Activated CD4-positive, alpha-beta T cell treated with anti-CD3 and anti-CD28 coated beads for 1 hour (primary cell): ENCODE measurements at places on chromosomes 2 and 18.

DNA sequence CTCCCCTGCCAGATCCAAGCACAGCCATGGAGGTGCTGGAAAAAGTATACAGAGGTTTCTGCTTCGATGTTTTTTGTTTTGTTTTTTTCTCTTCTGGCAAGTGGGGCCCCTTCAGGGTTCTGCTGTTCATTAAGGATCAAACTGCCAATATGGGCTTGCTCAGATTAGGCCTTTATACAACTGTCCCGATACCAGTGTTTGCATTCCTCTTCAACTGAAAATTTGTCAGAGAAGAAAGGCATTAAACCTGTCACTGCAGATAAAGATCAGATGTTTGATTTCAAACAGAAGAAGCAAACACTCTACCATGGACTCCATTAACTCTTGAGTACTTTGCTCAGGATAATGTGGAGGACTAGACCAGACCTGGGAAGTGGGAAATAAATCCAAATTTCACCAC lies 396.0 kb upstream of the SMIM21 start:
- DNase-seq = no peak

- no peak for DNase-seq
Observed at GRCh38 chr2:119548516-119549120, 4.4 kb downstream of the CFAP221 start.

DNA sequence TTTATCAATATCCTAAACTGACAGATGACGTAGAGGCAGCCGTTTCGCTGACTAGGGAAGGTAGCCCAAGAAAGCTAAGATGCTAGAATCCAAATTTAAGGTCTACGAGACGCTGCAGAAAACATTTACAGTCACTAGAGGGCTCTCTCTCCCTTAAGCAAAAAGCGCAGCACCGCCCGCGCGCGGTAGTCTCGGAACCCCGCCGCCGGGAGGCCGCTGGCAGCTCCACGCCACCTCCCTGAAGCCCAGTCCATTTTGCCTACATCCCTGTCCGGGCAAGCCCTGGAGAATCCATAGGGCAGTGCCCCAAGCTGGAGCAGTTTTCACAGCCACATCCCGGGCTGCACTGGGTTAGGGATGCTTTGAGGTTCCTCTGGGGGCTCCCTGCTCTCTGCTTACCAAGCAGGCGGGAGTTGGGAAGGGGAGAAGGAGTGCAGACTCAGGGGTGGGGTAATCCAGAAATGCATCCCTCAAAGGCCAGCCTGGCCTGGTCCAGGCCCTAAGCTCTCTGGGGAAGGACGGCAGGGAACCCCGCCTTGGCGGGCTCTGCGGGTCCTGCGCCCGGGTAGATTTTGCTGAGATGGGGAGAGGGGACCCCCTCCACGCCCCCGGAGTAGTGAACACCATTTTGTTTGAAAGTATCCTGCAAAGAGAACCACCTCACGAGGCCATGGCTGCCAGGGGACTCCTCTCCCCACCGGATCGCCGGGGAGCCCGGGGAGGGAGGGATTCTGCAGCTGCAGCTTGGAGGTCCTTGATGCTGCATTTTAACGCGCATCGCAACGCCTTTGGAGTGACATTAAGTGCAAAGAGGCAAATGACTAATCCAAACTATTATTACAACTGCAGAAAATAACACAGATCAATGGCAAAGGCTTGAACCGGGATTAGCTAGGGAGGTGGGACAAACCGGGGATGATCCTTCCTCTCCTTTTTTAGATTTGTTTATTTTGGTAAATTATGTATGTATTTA lies 1.3 kb upstream of the DPYSL5 start:
- peak; percentile 40 for DNase-seq

DNA sequence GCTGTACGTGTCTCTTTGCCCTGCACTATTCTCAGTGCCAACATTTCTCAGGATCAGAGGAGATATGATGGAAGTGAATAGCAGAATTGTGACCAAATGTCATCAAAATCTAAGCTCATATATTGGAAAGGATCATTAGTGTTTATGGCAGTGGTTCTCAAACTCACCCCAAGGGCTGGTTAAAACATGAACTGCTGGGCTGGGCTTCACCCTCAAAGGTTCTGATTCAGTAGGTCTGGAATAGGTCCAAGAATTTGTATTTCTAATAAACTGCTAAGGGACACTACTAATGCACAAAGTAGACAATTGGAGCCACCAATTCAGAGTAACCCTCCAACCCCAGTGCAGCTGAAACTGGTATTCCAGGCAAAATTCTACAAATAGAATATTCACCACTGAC lies 317.9 kb upstream of the UBE2E3 start:
- no peak for DNase-seq

DNA sequence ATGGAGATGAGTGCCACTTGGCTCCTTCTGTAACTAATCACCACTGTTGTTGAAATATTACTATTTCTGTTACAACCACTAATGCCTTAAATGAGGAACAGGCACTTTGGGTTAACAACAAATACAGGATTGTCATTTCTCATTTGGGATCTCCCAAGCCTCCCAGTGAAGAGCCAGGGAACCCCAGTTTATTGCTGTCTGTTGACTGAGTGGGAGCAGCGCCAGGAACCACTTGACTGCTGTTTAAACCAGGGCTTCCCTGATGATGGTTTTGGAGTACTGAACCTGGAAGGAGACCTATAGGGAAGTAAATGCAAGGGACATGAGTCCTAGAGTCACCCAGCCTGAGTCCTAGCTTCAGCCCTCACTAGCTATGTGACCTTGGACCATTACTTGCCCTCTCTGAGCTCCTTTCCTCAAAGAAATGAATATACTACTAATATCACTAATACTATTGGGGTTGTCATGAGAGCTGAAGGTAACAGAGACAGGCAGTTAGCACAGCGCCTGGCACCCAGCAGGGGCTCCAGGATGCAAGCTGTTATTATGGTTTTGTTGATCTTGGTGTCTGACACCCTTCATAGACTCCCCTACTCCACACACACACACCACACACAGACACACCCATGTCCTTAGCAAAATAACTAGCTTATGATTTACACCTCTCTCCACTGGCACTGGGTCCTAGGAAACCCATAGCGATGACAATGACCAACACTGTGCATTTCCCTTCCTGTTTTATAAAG lies 104.2 kb upstream of the FZD7 start:
- no peak for DNase-seq

- DNase-seq = no peak
Observed at GRCh38 chr2:109272461-109272860, 143.5 kb downstream of the SH3RF3 start.

DNA sequence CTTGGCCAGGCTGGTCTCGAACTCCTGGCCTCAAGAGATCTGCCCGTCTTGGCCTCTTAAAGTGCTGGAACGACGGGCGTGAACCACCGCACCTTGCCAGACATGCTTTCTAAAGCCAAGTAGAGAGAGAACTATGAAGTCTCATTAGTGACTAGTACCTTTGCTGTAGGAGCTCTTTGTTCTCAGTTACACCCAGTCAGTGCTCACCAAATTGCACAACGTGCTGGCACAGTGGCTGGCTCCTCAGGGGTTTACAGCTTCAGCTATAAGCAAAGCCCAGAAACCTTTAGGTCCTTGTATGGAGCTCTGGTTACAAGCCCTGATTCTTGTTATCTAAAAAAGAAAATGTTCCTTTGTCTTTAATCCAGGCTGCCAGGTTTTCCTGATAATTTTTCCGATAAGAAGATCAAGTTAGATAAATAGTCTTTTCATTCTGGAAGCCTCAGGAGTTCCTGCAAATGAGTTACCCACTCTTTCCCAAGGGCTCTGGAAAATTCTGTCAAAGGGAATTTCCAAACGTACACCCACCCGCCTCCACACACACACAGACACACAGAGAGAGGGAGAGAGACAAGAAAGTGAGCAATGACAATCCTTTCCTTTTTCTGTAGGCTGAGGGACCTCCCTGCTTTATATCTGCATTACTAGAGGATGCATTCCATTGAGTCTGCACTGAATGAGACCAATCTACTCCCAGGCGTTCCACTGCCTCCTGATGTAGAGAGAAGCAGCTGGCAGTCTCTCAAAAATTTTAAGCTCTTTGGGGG lies 100.2 kb upstream of the CSRNP3 start:
- DNase-seq = no peak

GRCh38 chr2:119011162-119011909 lies 69.3 kb downstream of the MARCO start:
- no peak for DNase-seq

DNA sequence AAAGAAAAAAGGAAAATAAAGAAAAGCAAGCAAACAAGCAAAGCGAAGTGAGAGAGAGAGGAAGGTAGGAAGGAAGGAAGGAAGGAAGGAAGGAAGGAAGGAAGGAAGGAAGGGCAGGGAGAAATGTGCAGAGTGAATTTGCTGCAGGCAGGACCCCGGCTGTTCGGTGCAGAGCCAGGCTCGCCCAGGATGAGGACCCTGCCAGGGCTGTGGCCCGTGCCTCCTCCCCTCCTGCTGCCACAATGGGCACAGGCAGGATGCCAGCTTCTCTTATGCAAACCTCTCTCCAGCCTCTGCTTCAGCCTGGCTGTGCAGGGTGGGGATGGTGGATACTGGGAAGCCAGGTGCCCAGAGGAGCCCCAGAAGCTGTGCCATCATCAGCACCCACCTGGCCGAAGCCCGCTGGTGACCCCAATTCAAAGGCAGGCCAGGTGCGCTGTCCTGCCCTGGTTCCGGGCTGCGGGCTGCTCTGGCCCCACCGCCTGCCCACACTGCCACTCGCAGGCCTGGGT lies 3.2 kb downstream of the GPR17 start:
- no peak for DNase-seq

- DNase-seq = no peak
Observed at GRCh38 chr2:12396699-12397098, 320.0 kb upstream of the TRIB2 start.

- DNase-seq = no peak
Observed at GRCh38 chr2:239819091-239819973, 205.8 kb downstream of the NDUFA10 start.

- DNase-seq = no peak
Observed at GRCh38 chr2:60735496-60736250, 20.4 kb upstream of the PAPOLG start.

- DNase-seq = no peak
Observed at GRCh38 chr18:74699455-74699854, 101.8 kb downstream of the ZNF407 start.

DNA sequence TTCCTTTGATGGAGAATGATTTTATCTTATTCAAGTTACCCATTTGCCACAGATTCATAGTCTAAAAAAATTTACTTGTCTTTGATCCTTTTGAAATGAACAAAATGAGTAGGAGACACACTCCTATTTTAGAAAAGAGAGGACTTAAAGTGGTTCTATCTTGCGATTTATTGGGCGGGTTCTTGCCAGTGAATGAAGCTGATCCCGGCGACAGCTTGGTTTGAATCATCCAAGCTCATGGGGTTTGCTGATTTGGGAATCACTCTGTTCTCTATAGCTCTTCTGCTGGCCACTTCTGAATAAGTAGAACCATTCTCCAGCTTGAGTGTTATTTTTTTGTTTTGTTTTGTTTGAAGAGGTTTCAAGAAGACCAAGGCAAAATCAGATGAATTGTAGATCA lies 25.5 kb upstream of the PPP1CB start:
- no peak for DNase-seq

GRCh38 chr2:107645586-107645985 lies 181.1 kb upstream of the RGPD4 start:
- DNase-seq = no peak

- no peak for DNase-seq
Observed at GRCh38 chr2:129813404-129813803, 166.1 kb upstream of the RAB6C start.

- no peak for DNase-seq
Observed at GRCh38 chr2:213219816-213220215, 64.4 kb upstream of the SPAG16 start.
